ENCODE measurements at places on chromosomes 1 and 21.

DNA sequence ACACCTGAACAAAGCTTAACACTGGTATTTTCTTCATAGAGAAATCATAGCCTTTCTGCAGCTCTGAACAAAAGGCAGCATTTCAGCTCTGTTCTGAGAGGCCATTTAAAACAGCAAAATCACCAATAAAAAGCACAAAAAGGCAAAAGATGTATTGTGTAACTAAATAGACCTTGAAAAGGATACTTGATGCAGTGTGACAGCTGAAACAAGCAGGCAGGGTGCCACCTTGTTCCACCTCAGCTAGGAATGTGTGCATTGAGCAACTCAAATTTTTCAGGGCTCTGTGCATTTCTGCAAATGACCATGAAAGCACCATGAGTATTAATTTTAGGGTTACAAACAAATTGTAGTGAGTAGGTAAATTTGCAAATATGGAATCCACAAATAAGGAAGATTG, 65.8 kb downstream of the RHOU start:
- no peak for DNase-seq

GRCh38 chr1:202143768-202144401, 652 bp downstream of the ARL8A start:
- DNase-seq, result no peak

DNA sequence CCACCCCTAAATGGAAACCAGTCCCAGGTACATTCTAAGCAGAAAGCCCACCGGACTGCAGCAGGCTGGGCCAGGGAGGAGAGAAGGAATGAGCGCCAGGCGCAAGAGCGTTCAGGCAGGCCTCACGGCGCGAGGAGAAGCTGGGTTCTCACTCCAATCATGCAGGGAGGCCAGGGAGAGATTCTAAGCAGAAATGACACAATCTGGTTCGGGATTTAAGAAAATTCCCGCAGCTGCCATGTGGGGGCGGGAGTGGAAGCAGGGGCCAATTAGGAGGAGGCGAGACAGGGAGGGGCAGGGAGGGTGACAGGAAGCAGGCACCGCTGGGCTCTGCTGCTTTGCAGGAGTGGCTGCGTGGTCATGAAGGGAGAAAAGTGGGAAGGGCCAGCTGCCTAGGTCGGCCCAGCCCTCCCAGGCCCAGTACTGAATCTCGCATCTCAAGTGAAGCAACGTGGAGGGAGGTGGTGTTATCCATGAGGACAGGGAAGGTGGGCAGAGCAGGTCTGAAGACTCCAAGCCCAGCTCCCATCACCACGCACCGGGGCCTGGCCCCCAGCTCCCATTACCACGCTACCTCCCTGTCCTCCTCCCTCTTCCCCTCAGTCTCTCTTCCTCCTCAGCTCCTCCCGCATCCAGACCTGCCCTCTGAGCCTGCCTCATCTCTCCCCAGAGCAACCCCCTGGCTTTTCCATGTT, 11.8 kb downstream of the NPHP4 start:
- DNase-seq, result no peak

DNA sequence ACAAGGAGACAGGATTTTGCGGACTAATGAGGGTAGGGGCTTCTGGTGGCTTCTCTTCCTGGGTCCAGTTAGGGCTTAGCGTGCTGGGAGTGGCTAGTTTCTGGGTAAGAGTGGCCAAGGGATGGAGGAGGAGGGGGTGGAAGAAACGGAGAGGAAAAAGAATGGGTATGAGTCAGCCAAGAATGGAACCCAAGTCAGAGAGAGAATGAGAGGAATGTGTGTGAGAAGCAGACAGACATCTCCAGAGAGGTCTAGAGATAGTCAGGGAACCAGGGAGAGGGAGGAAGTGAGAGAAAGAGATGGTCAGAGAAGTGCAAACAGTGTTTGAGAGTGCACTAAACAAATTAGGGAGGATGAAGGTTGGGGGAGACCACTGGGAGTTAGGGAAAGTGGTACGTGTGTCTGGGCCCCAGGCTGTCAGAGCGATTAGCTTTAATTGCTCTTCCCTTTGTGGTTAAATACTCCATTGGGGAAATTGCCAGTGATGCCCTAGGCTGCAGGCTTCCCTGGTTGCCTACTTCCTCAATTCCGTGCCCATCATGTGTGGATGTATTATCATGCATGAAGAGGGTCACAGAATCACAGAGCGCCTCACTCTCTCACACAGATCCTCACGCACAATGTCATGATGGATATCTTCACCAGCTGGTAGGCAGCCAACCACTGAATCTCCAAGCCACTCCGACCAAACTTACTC, 1.4 kb downstream of the PEA15 start:
- no peak for DNase-seq

- DNase-seq, result no peak
Observed at GRCh38 chr1:7539769-7540175, 231.3 kb upstream of the VAMP3 start.

DNA sequence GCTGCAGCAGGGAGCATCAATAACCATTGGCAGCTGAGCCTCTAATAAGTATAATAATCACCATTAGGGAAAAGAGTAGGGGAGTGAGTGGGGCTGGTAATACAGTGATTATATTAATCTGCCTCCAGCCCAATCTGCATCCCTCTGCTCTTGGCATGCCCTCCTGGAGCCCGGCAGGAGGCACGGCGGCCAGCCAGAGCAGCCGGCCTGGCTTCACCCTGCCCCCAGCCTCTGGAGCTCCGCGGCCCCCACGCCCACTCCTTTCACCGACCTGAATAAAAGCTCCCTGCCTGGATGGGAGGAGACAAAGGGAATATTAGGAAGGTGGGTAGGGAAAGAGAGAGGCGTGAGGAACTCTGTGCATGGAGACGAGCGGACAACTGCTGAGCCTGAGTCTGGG, 28.3 kb downstream of the OPTC start:
- no peak for DNase-seq

- DNase-seq, result no peak
Observed at GRCh38 chr21:38433471-38433870, 64.8 kb downstream of the ERG start.

DNA sequence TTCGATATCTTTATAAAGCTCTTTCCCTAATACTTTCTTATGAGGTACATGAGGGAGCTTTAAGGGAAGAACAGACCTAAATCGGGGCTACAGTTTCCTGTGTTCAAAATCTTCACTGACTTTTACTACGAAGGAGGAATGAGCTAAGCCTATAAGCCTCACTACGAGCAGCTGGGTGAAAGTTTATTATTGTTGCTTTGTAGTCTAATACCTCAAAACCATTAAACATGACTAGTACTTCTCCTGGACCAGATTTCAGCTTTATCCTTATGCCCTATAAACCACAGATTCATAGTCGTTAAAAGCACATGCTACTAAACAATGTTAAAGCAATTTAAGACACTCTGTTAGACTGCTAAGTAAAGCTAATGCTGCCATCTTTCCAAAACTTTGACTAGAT, 30.2 kb downstream of the NDC1 start:
- no peak for DNase-seq

GRCh38 chr1:107328087-107328486, 187.2 kb downstream of the NTNG1 start:
- DNase-seq, result no peak

DNA sequence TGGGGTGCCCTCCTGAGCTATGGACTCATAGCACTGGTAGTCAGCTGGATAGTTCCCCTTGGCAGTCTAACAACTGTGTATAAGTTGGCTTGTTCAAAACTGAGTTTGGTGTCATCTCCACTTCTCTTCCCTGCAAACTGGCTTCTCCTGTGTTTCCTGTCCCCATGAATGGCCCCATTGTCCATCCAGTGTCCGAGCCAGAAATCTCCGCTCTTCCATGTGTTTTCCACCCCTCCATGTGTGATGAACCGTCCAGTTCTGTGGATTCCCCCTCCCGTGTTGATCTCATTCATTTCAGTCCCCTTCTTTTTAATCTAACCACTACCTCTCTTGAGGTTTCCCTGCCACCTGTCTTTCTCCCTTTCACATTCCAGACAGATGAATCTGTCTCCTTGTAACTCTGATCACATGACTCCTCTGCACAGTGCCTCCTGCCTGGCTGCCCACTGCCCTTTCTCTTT, 195.7 kb downstream of the ROR1 start:
- no peak for DNase-seq

DNA sequence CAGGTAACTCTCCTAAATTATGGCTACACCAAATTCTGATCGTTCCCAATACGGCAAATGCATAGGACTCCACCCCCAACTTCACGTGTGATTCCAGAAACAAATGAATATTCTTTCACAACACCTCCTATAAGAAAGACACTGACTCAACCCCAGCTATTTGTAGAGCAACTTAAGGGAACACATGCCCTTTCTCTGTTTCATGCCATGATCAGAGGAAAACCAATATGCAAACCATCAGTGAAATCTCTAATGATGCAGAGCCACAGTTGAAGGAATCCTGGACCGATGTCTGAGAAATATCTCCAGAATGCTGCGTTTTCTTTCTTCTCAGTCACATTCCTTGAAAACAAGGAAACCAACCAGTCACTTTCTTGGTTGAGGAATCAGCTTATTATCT, 164.2 kb upstream of the PTBP2 start:
- DNase-seq, result no peak

- no peak for DNase-seq
Observed at GRCh38 chr1:184455786-184456185, 69.0 kb downstream of the C1orf21 start.

DNA sequence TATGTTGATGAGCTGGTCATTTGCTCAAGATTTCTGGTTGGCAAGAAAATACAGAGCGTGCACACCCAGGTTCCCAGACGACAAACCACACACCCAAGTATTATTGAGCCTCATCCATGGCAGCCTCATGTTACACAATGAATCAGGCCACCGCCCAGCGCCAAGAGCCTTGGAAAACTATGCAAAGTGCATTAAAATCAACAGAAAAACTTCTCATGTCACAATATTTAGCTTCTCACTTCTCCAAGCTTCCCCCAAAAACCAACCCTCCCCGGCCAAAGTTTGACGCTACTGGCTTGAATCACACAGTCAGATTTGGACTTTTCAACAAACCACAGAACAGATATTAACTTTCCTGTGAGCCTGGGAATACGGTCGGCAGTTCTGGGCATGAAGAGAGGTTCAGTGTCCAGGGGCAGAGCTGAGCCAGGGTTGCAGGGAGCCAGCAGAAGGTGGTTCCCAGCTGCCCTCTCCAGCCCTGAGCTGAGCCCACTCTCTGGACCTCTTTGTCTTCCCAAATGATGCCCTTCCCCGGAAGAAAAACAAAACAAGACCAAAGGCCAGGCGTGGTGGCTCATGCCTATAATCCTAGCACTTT, 71.1 kb downstream of the SETD4 start:
- no peak for DNase-seq

- no peak for DNase-seq
Observed at GRCh38 chr1:173405281-173405680, 71.9 kb upstream of the PRDX6 start.

- no peak for DNase-seq
Observed at GRCh38 chr1:194279975-194280374, 1093.6 kb upstream of the B3GALT2 start.

- peak; percentile 80 for DNase-seq
Observed at GRCh38 chr1:160681066-160681890, 30.3 kb downstream of the CD48 start.

- no peak for DNase-seq
Observed at GRCh38 chr21:36554411-36555157, 74.7 kb upstream of the CLDN14 start.

DNA sequence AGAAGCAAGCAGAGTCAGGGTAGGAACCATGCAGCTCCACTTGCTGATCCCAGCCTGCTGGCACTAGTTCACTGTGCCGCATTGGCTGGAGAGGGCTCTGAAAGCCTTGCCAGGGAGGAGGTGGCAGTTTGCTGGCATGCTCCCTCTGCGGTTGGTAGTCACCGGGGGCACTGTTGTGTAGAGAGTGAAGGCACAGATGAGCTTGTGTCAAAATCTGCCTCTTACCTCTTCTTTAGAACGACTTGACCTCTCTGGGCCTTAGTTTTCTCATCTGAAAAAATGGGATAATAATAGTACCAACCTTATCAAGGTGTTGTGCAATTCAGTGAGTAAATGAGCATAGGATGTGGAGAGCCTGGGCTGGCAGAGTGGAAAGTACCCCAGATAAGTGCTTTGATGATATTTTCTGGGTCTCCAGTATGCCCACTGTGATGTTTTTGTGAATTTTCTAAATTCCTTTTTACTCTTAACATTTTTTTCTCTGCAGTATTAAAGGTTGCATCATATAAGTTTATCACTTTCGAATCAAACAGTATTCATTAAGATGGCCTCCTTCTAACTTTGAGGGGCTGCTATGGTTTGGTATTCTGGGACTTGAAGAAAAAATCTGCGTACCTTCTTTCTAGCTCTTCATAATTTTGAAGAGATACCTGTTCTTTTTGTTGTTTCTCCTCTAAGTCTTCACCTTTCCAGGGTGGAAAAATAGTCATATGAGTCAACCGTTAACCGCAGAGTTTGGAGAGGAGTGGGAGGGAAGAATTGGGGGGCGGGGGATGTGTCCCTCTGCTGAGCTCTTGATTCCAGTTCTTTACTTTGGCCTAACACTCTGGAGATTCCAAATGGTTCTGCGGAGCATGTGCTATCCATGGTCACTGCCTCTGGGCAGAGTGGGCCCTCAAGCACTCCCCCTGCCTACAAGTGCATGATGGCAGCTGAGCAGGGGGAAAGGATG, 26.8 kb downstream of the SZRD1 start:
- no peak for DNase-seq

- DNase-seq, result no peak
Observed at GRCh38 chr21:14251336-14251735, 35.4 kb downstream of the RBM11 start.

GRCh38 chr21:25639551-25640201, 618 bp downstream of the JAM2 start:
- DNase-seq, result peak; percentile 58

GRCh38 chr1:232628335-232629249, 1.3 kb downstream of the SIPA1L2 start:
- no peak for DNase-seq

DNA sequence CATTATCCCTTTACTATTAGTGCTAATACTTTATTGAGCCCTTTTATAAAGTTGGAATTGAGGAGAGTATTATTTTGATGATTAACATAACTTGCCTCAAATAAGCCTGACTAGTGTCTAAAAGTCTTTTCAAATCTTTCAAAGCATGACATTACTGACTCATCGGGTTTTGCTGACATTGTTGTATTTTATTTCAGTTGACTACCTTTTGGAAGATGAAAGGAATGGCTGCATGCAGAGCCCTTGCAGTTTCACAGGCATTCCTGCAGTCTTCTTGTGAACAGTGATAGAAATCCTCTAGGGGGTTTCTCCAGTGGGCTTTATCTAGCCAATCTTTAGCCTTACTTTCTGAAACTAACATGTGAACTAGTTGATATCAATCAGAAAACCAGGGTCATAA, 43.0 kb upstream of the TMEM61 start:
- DNase-seq, result no peak

GRCh38 chr1:171188388-171189266, 3.5 kb downstream of the FMO2 start:
- DNase-seq, result peak; percentile 10

GRCh38 chr1:151644001-151644400, 32.2 kb downstream of the SNX27 start:
- DNase-seq, result no peak

- peak; percentile 39 for DNase-seq
Observed at GRCh38 chr1:109482791-109483671, 674 bp upstream of the ATXN7L2 start.

DNA sequence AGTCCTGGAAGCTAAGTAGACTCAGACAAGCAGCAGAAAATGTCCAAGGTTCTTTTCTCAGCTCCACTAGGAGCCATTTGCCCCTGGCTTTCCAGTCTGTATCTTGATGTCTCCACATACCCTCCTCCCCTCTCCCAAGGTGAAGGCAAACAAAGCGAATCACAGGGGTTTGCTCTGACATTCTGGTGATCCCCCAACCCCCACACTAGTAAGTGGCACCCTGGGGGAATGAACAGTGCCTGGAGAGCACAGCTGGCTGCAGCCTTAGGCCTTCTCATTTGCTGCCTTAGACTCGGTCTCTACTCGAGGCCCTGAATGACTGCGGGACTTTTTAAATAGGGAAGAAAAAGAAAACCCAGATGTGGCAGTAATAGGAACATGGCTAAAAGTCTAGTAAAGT, 15.3 kb downstream of the ERI3 start:
- DNase-seq, result no peak
